ENCODE measurements at places on chromosomes 2 and 18. TPM values are rescaled to one million over a fixed set of nuclear protein-coding genes. Genes with fewer than 3 reads are reported as not detected.

- DNase-seq, result no peak
Measured at GRCh38 chr2:238972146-238972445, 124.2 kb downstream of the TWIST2 start.

GRCh38 chr2:85862426-85862825 is 26.4 kb downstream of the ST3GAL5 start:
- no peak for DNase-seq

DNA sequence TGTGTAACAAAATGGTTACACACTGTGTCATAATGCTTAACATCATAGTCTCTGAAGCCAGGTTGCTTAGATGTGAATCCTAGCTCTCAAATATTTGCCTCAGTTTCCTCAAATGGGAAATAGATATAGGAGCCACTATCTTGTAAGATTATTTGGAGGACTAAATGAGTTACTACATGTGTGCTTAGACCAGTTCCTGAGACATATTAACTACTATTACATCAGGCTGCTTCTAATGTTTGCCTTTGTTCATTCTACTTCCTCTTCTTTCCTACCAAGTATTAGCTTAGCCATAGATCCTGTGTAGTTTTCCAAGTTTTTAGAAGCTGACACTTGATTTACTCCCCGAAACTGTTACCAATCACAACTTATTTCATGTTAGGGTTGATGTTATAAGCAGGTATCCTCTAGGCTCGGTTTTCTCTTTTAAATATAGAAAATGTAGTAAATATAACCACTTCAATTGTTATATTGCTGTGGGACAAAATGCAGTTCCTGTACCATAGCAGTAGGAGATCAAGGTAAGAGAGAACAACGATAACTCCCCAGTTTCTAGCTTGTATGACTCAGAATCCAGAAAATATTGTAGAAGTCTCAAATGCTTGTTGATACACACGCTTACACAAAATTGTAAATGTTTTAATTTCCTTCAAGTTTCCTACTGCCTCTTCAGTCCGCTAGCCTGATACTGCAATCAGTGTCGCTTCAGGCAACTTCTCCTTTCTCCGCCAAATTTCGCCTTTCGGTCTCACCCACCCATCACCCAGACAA is 751 bp upstream of the DNAJC10 start:
- no peak for DNase-seq

GRCh38 chr2:226488034-226488433 is 311.6 kb downstream of the IRS1 start:
- DNase-seq, result no peak

DNA sequence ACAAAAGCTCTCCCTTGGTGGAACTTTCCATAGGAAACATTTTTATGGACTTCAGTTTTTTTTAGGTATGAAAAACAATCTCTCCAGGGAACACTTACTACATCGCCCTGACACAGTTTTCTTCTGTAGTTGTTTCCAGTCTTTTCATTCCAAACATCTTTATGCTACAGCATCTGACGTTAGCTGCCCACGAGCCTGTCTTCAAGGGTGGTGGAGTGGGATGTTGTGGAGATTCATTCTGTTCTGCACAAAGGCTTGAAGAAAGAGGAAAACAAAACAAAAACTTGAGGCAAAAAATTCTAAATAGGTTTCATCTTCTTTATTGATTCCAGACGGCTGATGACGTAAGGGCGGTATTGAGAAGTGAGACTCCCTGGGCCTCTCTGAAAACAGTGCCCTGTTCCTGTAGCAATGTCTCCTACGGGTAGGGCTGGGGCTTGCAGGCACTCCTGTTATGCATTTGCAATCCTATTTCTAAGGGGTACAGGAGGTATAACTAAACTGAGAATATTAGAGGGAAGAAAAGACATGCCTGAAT is 375.0 kb downstream of the RNF144A start:
- no peak for DNase-seq

The FAM110C gene
- 33.6 TPM for total RNA-seq

DNA sequence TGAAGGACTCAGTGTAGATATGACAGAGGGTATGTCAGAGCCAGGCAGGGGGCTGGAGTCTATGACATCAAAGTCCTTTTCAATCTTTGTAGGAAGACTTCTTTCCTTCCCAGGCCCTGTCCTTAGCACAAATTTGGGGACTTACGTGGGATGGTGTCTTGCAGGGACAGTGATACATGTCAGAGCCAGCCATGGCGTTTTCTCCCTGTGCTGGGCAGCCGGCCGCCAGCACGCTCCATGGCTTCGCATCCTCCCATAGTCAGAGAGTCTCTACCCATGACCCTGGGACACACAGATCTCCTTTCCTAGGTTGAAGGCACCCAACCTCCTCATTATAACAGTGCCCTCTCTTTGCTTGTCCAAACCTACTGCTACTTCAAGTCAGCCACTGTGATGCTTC is 156.9 kb upstream of the MYCN start:
- DNase-seq, result no peak

The CD8B gene
- 3.8 TPM for total RNA-seq

The MLPH gene
- 133 TPM for total RNA-seq

The ERFE gene
- total RNA-seq, result 0.38 TPM

The CFAP53 gene
- not detected for total RNA-seq

DNA sequence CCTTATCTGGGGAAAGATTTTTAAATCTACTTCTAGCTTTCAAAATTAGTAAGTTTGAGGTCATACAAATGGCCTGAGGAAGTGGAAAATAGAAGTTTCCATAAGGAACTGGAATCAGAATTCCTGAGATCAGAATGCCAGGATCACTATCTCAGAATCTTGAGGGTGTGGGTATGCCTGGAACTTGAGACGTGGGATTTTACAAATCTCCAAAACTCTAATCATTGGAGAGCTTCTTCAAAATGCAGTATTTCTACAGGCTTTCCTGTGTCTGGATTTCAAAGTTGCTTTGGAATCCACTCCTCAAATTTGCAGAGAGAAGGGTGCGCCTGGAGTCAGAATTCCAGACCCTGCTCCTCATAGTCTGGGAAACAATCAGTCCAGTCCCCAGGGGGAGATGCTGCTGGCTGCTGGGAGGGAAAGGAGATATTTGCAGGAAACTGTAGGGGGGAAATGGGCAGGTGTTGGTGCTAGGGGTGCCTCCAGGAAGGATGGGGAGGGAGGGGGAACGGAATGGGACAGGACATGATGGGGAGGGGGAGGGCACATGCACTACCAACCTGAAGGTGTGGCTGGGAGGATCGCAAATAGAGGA is 31.0 kb upstream of the CATIP start:
- DNase-seq, result no peak

The CTAGE1 gene
- total RNA-seq, result not detected

- DNase-seq, result no peak
Measured at GRCh38 chr2:28398101-28398834, 5.6 kb downstream of the FOSL2 start.

GRCh38 chr18:55047546-55047945 is 88.3 kb upstream of the CCDC68 start:
- DNase-seq, result no peak
